Fibroblast of the aortic adventitia (primary cell): ENCODE measurements at places on chromosomes 3 and 15.

DNA sequence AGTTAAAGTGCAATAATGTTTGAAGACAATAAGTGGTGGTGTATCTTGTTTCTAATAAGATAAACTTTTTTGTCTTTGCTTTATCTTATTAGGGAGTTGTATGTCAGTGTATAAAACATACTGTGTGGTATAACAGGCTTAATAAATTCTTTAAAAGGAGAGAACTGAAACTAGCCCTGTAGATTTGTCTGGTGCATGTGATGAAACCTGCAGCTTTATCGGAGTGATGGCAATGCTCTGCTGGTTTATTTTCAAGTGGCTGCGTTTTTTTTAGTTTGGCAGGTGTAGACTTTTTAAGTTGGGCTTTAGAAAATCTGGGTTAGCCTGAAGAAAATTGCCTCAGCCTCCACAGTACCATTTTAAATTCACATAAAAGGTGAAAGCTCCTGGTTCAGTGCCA lies 2.7 kb downstream of the RPL15 start:
- no peak for DNase-seq

DNA sequence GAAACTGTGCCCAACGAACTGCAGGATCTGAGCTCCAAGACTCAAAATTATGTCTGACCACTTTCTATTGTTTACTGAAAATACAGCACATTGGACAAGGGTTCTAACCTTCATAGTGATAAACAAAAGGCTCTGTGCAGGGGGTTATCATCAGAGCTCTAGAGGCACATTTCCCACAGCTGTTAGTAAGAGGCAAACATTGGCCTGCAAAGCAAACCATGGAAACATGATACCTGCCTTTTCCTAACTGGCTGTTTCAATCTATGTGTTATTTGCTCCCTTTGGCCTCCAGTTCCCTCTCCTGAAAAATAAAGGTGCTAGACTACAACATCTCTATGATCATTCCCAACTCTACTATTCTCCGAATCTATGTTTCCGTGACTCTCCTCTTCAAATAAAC lies 159.7 kb upstream of the ARHGEF26 start:
- DNase-seq: no peak

- peak; percentile 21 for DNase-seq
Observed at GRCh38 chr15:79989682-79990081, 18.7 kb upstream of the BCL2A1 start.

DNA sequence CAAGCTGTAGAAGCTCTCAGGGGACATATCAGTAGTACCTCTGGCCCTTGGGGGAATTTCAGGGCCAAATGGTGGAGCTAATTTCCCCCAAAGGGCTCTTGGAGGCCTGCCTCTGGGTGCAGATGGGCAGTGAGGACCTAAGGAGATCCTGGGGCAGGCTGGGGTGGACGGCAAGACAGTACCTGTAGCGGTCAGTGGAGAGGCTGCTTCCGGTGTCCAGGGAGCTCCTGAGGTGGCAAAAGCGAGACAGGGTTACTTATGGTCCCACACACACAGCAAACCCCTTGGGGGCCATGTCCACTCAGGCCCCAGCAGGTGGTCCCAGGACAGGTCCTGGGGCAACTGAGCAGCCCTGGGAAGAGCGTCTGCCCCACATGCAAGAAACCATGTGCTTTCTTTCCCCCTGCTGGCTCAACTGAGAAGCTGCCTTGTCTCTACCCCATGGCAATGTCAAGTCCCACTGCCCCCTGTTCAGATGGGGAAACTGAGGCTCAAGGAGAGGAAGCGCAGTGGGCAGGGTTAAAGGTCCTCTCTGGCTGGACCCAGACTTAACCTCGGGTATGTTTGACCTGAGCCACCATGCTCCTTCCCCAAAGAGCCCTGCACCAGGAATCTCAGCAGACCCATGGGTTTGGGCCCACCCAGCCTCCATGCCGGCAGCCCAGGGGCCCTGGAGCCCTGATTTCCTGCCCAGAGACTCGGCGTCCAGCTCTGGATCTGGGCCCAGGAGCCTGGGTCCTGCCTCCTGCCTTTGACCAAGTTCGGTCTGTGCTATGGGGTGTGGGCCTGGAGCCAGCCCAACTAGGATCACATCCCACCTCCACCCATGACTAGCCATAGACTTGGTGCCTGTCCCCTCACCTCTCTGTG lies 25.7 kb downstream of the IQSEC1 start:
- DNase-seq: no peak

DNA sequence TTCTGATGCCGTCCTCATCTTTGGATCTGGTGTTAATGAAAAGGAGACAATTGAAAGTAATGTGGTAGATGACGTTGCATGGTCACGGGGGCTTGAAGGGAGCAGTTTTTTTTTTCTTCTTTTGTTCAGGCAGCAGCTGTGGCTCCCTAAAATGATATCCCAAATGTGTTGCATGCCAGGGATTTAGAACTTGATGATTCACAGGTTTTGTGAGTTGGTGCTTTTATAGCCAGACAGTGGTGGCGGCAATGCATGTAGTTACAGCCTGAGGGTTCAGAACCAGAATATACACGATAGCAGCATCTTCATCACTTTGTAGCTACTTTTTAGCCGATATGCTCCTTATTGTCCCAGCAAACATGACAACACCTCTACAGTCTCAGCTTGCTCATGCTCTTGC lies 133.4 kb downstream of the CHST2 start:
- DNase-seq: no peak

DNA sequence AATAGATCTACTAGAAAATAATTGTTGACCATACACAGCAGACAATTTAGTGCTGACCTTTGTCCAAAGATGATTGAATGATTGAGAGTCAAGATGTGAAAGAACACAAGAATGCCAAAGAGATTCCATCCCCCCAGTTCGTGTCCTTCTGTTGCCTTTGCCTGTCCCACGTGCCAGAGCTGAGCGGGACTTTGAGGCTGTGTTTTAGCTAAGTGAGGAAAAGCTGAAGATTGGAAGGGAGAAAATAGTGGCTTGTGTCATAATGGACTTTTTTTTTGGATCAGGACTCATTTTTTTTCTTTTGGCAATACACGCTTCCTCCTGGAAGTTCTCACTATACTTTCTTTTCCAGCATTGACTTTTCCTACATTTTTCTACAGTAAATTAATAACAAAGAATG lies 206.6 kb upstream of the MDFIC2 start:
- no peak for DNase-seq

DNA sequence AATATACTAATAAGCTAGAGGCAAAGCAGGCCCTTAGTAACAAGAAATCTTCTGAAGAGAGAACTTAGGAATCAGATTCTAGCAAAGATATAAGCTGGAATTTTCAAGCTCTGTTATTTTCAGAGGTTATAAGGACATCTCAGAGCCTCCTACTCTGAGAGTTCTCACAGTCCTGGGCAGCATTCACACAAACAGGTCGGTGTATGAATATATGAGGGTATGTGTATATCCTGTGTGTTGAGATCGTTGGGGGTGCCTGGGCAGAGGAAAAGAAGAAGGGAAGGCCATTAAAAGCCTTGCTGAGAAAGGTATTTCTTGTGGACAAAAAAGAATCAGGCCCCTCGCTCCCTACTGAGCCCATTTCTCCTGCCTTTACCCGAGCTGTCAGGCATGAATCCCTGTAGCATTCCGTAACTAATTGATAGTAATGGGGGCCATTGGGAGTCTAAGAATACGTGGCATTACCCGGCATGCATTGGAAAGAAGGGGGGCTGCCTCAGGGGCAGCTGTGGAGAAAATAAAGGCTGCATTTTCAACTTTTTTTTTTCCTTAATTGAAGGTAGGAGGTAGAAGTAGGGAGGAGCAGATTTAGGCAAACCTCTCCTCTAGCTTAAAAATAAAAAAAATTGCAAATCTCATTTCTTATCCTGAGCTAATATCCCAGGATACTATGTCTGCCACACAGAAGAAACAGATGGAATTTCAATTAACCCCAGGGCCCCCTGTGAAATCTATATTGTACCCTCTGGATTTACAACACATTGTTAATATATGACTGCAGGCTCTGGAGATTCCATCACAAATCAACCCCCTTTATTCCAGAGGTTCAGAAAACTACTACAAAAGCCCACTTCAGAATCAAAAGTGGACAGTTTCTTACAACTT lies 103.8 kb downstream of the GTPBP8 start:
- DNase-seq: no peak

DNA sequence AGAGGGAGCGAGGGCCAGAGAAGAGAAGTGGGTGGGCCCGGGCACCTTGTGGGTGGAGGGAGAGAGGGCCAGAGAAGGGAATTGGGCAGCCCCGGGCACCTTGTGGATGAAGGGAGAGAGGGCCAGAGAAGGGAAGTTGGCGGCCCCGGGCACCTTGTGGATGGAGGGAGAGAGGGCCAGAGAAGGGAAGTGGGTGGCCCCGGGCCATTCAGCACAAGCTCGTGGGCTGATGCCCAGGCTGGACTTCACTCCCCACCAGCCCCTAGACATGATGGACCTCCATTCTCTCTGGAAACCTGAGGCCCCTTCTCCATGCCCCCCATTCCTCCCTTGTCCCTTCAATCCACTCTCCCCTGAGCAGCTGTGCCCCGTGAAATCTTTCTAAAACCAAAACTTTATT lies 15.8 kb downstream of the DUSP7 start:
- DNase-seq: no peak

DNA sequence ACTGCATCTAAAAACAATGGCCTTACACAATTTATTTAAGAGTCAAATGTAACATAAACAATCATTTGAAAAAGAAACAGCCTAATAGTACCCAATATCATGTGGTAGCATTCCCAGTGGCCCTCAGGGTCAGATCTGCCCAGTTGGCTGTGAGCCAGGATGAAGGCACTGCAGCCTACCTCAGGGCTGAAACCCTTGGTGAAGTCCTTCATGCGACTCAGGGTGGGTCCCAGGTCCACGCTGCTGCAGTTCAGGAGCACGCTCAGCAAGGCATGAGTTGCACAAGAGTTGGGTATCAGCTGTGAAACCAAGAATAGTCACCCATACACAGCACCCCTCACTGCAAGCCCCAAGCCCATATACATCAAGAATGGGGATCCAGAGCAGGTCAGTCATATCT lies 37.1 kb downstream of the SEMA3G start:
- no peak for DNase-seq

DNA sequence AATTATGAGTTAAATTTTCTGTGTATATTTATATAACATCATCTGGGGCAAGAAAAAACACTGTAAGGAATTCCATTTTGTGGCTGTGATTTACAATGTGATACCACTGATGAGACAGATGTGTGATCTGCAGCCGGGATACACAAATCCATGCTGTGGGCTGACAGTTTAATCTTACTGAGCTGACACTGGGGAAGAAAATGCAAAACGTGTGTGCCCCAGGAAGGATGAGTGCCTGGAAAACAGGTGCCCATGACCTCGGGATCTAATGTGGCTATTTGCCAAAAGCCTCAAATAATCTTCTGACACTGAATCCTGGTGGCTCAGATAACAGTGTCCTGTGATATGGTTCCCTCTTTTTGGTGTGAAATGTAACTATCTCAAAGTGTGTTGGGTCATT lies 10.5 kb downstream of the MYRIP start:
- DNase-seq: no peak

GRCh38 chr3:149971403-149972075 lies 844 bp upstream of the PFN2 start:
- DNase-seq: peak; percentile 66

DNA sequence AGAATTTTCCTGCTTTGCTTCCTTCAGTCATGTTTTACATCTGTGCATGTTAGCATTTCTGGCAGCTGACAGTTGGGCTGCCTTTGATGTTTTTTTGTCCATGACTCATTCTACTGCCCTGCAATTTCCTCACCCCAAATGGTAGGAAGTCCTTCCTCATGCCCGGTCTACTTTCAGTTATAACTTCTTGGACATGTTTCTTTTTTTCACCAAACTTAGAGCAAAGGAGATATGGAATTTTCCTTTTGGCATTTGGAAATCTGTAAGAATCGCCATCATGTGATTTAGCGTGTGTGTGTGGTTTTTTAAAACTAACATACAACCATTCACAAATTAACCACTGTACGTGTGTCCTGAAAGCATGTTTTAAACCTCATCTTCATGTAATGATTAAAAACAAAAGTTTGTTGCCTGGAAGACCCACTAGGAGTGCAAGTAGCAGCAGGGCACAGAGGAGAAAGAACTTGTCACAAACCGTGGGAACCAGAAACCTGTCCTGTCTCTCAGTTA lies 430.7 kb upstream of the CFAP20DC start:
- DNase-seq: peak; percentile 67

DNA sequence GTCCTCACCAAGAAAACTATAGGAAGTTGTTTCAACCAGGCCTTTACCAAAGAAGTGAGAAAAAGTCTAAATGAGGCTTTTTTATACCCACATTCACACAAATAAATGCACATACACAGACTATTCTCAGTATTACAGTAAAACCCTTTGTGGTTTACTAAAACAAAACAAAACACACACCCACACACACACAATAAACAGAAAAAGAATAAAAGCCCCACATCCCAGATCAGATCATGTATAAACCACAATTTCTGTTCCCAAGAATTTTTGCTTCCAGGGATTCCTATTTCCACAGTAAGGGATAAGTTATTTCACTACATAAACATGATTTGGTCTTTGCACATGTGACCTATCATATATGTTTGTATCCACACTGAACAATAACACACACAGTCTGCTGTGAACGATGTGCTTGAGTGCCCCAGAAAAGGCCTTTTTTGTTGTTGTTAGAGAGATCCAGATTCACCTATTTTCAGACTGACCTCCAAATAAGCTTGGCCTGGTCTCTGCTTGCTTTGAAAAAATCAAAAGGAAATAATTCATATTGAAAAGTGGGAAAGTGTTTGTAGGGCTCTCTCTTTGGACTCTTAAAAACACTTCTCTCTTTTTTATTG lies 283.4 kb upstream of the ATP11B start:
- no peak for DNase-seq

- no peak for DNase-seq
Observed at GRCh38 chr3:43676441-43676840, 14.3 kb upstream of the ABHD5 start.

GRCh38 chr15:62850318-62850717 lies 192.2 kb upstream of the TPM1 start:
- no peak for DNase-seq

- DNase-seq: no peak
Observed at GRCh38 chr3:149552700-149553099, 78.2 kb downstream of the TM4SF4 start.

DNA sequence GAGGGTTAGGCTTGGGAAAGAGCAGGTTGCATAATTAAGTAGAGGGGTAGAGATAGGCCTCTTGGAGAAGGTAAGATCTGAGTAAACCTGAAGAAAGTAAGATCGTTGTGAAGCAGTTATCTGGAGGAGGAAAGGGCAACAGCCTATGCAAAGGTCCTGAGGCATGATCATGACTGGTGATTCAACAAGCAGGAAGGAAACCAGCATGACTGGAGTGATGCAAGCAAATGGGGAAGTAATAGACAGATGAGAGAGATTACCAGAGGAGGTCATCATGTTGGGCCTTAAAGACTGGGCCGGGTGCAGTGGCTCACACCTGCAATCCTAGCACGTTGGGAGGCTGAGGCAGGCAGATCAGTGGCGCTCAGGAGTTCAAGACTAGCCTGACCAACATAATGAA lies 360.2 kb downstream of the EPHB1 start:
- no peak for DNase-seq

DNA sequence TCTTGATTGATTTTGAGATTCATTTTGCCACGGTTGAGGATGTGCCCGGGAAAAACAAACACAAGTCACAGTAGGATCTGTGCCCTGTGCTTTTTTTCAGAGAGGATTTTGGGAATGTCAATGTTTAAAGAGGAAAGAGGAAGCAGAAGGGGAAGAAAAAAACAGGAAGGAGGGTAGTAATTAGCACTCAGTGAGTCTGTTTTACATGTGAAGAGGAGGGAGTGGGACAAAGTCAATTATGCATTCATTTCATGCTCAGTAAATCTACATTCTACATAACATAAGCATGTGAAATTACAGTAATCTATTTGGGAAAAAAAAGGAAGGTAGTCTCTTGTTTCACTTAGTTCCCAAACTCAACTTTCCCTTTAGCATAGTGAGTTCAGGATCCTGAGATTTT lies 18.3 kb upstream of the CD200 start:
- DNase-seq: no peak

GRCh38 chr3:69890691-69891090 lies 108.8 kb upstream of the SAMMSON start:
- DNase-seq: no peak
